Stimulated activated CD4-positive, alpha-beta T cell treated with anti-CD3 and anti-CD28 coated beads, Interleukin-1b, Interleukin-23, amount 100 ng/mL, for 24 hours (primary cell): ENCODE measurements at places on chromosomes 3 and 15.

DNA sequence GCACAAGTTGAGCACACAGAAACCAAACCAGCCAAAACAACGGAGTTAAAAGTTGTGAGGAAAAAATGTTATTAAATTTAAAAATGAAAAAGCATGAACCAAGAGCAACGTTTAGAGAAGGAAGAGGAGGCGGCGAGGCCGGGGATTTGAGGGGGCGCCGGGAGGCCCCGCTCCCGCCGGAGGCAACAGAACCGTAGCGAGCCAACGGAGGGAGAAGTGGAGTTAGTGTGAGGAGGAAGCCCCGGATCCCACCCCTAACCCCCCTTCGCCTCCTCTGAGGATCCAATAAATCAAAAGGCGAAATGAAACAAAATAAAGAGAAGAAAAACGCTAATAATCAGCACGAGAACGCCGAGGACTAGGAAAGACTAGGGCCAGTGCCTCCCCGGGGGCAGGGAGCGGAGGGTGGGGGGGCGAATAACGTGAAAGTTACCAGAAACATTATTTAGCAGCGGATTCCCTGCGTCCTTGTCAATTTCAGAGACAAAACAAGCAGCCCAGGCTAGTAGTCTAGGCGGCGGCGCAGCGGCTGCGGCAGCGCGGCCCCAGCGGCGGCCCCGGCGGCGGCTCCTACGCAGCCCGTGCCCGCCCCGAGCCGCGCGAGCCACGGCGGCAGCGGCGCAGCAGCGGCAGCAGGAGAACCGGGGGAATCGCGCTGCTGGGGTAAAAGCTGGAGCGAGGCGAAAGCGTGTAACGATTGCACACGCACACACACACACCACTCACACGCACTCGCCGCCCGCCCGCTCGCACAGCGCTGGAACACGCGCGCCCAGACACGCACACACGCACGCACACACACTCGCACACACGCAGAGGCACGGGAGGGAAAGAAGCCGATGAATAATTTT is 1.7 kb downstream of the MEIS2 start:
- no peak for DNase-seq

- no peak for DNase-seq
Measured at GRCh38 chr15:68584756-68585573, 6.2 kb downstream of the CORO2B start.

DNA sequence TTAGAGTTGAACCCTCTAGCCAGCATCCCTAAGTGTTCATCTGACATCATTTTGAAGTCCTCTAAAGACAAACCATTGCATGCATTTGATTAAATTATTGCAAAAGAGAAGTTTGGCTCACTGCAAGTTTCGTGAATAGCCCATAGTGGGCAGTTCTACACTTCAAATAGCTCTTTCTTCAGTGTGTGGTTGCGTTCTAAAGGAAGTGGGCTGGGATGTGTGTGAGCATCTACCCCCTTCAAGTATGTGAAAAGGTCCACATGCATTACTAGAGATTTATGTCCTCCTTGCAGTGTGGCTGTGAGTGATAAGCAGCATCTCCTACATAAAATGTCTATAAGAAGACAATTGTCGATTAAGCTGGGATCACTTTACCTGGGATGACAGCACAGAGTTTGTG is 54.6 kb downstream of the SST start:
- DNase-seq: no peak

DNA sequence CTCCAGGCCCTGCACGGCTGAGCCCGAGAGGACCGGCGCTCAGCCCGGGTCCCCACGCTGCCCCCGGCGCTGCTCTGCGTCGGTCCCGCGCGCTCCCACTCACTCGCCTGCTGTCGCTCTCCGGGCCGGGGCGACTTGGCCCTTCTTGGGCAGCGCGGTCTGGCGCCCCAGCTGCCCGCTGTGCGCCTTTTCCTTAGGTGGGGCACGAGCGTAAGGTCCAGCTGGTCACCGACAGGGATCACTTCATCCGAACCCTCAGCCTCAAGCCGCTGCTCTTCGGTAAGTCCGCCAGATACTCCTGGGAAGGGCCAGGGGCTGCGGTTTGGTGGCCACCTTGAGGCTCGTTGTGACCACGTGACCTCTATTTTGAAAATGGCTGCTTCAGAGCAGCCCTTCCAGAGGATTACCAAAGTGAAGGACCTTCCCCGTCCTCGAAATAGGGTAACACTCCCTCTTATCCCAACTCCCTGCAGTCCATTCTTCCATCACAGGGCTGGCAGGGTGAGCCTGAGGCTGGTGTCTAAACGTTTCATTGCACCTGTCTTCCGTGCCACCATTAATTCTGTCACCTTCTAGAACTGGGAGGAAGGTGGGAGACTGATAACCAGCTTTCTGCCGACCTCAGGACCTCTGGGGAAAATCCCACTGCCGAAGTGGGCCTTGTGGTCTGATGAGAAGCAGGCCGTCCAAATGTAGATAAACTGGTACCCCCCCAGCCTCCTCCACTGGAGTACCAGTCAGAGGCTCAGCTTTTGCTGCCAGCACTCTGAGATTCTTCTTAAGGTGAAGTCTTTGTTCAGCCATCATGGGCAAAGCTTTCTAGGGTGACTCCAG is 812 bp downstream of the P4HTM start:
- DNase-seq: no peak

DNA sequence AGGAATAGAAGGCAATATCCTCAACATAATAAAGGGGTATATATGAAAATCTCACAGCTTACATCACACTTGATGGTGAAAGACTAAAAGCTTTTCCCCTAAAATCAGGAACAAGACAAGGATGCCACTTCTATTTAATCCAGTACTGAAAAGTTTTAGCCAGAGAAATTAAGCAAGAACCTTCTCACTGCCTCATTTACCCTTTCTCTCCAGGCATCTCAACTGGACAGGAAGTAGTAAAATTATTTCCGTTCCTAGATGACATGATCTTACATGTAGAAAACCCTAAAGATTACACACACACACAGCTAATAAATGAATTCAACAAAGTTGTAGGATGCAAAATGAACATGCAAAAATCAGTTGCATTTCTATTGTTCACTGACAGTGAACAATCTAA is 11.2 kb downstream of the SCAP start:
- no peak for DNase-seq

DNA sequence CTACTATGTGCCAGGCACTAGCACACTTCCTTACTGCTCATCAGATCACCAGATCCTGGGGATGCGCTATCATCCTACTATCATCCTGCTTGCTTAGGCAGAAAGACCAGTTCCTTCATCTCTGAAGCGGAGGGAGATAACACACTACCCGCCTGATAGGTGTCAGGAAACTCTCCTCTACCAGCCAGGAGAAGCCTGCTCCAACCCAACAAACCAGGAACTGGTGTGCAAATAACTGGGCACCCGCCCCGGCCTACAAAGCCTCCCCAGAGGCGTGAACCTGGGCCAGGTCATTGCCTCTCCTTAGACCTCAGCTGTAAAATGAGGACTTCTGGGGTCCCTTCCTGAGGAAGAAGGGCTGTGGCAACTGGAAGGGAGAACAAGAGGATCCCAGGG is 61.5 kb downstream of the HOMER2 start:
- no peak for DNase-seq

DNA sequence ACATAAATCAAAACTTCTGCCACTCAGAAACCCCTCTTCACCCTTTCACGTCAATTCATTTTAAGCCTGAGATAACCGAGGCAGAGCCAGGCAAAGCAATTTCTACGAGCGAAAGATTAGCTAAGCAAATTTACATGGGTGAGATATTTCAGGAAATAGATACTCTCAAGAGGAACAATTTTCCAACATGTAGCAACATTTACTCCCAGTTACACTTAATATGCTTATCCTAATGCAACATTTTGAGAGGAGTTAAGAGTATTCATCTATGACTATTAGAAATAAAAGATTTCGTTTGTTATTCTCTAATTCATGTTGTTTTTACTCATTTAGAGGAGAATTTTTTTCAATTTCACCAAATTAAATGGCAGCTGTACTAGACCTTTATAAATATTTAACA is 837 bp downstream of the TMC3 start:
- DNase-seq: no peak

DNA sequence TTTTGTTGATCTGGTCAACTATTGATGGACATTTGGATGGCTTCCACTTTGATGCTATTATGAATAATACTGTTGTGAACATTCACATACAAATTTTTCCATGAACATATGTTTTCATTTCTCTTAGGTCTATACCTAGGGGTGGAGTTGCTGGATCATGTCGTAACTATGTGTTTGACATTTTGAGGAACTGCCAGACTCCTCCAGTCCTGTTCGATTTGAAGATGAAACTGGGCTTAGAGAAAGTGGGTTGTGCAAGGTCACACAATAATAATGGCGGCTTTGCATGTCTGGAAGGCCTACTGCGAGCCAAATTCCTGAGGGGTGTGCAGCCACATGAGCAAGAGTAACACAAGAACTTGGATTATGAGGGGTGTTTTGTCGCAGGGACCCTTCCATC is 2.6 kb downstream of the TSEN2 start:
- no peak for DNase-seq

GRCh38 chr15:36221992-36222391 is 357.4 kb upstream of the CDIN1 start:
- DNase-seq: no peak

GRCh38 chr3:140850210-140850955 is 91.3 kb upstream of the SLC25A36 start:
- no peak for DNase-seq

DNA sequence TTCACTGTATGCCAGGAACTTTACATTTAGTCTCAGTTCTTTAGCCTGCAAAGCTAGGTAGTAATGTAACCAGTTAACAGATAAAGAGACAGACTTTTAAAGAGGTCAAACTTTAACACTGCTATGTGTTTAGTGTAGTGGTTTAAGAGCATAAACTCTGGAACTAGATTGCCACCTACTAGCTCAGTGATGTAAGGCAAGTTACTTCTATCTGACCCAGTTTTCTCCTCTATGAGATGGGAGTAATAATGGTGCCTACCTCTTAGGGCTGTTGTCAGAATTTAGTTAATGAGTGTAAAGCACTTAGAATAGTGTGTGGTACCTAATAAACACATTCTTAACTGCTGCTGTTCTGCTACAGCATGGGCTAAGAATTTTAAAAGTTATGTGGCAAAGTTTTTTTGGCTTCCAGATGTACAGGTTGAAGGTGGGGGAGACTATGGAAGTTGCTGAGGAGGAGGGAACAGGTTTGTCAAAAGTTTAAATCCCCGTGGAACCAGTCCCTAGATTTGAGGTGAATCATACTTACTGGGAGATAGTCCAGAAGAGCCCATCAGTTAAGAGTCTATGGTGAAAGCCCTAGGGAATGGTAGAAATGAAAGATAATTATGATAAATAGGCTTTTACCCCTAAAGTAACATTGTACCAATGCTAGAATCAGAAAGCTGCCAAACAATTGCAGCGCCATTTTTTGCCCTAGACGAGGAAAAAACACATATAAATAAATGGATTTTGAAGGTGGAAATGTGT is 13.9 kb downstream of the TSC22D2 start:
- DNase-seq: no peak

- no peak for DNase-seq
Measured at GRCh38 chr3:97131476-97131875, 317.1 kb downstream of the EPHA6 start.

DNA sequence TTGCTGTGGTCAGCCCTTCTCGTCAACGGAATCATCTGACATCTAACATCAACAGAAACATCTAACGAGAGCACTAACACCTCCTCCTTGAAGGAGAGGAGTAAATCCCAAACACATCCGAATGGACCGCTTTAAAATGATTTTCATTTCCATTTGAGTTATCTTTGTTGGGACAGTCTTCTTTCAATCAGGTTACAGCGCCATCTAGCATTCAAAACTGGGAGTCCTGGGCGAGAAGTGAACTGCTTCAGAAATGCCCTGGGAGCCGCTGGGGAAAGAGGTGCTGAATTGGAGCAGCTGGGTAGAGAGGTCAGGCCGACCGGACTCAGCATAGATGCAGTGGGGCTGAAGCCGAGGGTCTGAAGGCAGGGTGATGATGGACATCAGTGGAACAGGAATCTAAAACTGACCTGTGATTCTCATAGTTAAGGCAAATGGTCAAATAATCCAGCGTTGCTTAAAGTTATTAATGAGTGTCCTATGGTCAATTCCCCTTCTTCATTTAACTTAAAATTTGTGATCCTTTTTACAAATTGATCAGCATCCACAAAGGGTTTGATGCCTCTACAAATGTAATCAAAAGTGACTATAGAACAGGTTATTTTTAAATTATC is 170.0 kb upstream of the NDN start:
- DNase-seq: no peak

DNA sequence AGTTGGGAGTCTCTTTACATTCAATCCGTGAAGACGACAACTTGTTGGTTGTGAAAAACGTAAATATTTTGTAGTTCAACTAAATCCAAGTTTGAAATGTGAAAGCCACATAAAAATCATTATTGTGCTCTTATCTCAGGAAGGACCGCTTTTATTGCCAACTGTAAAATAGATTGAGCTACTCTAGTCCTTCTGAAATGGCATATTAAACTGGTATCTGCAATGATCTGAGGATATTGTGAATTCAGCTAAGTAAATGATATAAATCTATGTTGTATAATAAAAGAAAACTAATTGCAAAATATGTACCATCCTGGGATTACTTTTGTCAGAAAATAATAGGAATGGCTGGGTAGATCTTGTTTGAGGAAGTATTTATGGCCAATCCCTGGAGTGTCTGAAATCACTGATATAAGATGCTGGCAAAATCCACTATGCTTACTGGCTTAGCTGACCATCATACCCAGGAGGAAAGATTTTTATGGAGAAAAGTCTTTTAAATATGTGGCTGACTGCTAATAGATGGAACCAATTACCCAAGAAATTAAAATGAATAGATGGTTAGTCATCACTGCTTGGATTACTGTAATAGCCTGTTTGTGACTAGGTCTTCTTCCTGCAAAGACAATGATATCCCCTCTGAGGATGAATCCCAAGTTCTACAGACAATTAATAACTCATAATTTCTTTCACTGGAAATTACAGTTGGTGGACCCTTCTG is 191.8 kb downstream of the SEMA6D start:
- DNase-seq: no peak

DNA sequence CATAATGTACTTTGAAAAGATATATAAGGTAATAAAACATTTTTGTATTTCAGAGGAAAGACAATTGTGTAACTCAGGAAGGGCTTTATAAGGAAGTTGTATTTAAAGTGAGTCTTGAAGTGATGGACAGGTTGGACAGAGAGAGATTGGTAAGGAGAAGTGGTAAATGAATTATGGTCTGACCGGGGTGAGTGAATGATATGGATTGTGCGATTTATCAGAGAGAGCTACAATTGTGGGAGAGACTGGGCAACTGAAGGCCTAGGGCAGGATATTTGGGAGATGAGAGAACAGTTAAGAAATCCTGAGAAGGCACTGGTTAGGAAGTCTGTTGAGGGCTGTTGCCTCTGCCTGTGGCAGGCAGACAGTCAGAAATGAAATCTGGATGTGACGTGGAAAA is 14.8 kb downstream of the IL1RAP start:
- no peak for DNase-seq

- DNase-seq: no peak
Measured at GRCh38 chr3:172877011-172877410, 126.5 kb downstream of the ECT2 start.
